ENCODE measurements at places on chromosomes 3 and 15.
A peak's percentile ranks its signal among the peaks of the same experiment; 100 is the strongest.

DNA sequence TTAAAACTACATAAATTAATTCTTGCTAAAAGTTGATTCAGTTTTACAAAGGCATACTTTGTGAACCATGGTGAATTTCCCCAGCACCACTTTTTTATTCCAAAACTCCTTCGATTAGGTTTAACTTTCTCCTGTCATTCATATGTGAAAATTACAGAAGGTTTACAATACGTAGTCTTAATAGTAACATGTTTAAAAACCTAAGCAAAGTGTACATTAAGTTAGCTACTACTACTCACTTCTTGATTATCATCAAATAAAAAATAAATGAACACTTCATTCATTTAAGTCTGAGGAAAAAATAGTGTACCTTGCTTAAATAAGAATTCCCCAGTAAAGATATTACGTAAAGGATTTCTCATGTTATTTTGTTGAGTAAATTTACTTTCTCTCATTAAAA, 38.6 kb downstream of the DCUN1D1 start:
- no peak for DNase-seq

DNA sequence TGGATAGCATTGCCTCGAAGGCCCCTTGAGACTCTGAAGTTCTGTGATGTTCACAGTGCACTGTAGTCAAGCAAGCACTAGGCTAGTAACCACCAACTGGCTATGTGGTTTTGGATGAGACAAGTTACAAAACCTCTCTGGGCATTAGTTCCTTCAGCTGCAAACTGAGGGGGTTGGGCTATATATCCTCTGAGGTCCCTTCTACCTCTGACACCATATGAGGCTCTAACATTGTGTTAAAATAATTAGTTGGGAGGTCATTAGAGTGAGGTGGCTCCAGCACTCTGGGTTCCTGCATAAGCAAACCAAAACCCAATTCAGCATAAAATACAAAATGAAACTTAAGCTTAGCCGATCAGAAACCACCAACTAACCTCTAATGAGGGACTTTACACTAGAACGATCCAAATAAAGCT, 209.5 kb upstream of the LRRN1 start:
- no peak for DNase-seq

DNA sequence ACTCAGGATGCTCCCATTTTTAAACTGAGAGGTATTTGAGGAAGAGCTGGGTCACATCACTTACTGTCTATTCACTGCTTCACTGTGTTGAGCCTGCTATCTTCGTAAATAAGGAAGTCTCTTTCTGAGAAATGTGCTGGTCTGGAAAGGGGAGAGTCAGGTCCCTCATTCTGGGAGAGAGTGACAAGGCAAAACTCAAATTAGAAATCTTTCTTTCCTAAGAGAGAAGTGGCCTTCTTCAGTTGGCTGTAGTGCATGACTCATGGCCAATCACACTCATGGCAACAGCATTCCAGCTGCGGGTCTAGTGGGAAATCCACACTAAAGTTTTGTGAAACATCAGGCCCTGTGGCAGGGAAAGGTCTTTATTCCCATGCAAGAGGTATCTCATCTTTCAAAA, 11.5 kb upstream of the TIMP4 start:
- no peak for DNase-seq

- no peak for DNase-seq
Measured at GRCh38 chr3:157460253-157460652, 23.6 kb downstream of the PTX3 start.

GRCh38 chr15:85792102-85792731, 2.5 kb downstream of the KLHL25 start:
- no peak for DNase-seq

DNA sequence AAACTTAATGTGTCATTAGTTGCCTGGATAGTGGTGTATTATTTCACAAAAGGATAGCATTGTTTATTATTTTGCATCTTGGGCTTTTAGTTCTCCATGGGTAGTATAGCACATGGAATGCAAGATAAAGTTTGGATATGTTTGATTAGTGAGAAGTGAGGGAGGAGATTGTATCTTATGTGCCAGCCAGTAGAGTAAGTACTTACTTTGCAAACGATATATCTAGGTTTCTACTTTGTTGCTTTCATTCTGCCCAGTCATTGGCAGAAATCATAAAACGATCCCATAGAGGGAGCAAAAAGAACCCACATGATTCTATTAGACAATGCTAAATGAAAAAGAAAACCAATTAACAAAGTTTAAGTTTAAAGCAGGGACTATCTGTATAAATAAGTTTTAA, 105.3 kb downstream of the RARB start:
- DNase-seq = no peak

- DNase-seq = no peak
Measured at GRCh38 chr15:93816815-93817214, 414.5 kb upstream of the MCTP2 start.

DNA sequence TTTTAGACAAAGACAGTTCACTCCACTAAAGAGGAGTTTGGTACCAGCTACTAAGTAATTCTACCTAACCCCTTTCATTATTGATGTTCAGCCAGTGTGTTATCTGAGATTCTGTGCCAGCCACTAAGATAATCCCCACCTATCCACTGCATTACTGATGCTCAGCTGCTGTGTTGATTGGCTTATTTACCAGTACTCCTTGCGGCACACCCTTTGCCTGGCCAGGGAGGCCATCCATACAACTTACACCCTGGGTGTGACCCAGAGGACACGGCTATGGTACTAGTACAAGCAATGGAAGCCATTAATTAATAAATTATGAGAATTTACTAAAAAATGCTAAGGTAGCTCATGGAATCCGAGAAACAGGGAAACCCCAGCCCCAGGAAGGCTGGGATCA, 290.7 kb upstream of the CTNNB1 start:
- no peak for DNase-seq

DNA sequence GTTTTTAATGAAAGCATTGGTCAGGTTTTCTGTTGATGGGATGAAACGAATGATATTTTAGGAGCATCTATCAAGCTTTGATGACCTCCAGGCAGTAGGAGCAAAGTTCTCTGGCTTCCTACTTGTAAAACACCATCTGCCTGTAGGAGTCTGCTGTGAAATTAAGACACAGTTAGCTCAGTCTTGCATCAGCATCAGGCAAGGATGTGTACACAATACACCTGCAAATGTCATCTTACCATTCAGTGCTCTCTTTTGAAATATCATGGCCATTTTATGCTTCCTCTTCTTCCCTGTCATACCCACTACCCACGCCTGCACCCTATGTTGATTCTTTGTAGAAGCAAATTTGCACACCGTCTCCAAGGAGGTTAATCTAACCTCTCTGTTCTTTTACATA, 38.2 kb downstream of the B3GALNT1 start:
- no peak for DNase-seq

DNA sequence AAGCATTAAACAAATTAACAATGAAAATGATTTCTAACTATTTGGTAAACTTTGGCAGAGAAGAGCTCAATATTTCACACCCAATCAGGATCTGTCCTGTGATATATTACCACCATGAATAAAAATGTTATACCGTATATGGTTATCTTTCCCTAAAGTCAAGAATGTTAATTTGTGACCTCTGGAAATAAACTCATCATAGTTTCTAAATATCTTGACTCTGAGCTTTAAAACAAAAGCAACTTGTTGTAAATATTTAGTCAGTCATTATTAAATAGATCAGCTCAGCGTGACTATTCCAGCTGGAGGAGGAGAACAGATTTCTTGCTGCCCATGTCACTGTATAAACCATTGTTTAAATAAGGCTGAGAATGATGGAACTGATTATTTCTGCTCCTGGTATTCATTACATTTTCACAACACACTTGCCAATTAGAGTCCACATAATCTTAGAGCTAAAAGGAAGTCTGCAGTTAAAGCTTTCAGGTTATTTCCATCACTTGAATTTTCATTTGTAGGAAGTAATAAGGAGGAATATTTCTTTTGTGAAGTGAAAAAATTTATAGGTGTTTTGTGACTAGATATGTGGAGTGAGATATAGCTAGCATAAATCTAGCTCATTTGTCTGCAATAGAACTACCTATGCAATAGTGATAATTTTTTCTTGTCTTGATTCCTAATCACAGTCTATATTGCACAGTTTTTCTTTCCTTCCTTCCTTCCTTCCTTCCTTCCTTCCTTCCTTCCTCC, 106.5 kb upstream of the P2RY1 start:
- DNase-seq = no peak

DNA sequence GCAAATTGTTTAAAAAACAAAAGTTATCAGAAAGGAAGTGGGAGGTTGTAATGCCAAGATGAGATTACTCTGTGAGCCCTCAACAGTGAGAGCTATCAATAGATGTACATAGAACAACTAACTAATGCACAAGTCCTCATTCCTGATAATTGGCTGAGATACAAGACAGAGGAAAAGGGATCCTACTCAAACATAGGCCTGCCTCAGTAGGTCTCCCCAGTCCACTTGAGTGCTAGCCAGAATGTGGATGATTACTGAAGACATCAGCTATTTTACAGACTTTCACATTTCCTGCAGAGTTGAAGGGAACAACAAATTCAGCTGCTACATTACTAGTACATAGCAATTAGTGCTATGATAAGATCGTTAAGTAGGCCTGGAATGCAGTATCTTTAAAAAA, 981.9 kb downstream of the TUSC7 start:
- no peak for DNase-seq

- no peak for DNase-seq
Measured at GRCh38 chr3:177282119-177282655, 84.9 kb upstream of the TBL1XR1 start.

DNA sequence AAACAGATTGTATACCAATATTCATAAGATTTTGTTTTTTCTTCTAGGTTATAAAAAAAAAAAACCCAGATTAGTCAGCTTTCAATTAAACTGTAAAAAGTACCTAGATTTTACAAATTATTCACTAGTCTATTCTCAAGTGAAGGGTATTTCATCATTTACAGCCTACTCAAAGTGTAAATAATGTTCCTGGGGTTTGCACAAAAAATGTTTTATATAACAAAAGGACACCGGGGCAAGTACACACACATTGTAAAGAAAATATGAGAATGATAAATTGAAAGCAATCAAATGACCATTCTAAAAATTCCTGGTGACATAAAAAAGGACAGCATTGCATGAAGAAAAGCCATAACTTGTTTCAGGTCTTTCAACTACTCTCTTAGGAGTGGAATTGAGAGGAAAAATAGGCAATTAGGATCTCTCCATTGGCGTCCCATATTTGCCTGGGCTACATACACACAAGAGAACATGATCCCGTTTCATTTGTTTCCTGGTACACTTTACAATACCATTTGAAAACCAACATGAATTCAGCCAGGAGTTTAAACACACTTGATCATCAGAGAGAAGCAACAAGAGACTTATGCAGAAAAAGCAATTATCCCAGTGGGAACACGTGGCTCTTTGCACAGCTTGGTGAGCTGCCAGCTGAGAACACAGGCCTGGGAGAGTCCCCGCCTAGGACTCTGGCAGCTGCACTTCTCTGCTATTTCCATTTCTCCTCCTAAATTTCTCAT, 1039.2 kb downstream of the ROBO1 start:
- DNase-seq = peak; percentile 35

DNA sequence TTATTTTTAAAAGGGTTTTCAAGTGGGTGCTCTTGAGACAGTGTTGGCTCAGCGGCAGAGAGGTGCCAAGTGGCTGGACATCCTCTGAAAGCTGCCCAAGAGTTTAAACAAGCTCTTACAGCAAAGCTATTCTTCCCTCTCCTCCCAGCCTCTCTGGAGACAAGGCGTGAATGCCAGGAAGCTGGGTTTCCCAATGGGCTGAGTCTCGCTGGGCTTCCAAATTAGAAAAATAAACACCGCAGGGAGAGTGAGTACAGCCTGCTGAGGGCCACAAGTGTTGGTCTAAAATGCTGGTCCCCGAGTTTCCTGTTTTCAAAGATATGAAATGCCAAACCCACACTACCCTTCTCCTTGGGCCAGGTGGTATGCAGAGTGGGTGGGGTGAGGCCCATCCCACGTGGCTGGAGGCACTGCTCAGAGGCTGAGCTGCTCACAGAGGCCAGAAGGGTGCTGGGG, 36.4 kb downstream of the ZDHHC3 start:
- no peak for DNase-seq

- DNase-seq = no peak
Measured at GRCh38 chr15:75309711-75310110, 26.2 kb upstream of the COMMD4 start.

GRCh38 chr3:169769287-169770181, at the start of gene ACTRT3:
Gene ACTRT3, minus strand, starts transcription at chr3:169769561. Its CDS starts 41 bp downstream, at chr3:169769520.
- DNase-seq = no peak

DNA sequence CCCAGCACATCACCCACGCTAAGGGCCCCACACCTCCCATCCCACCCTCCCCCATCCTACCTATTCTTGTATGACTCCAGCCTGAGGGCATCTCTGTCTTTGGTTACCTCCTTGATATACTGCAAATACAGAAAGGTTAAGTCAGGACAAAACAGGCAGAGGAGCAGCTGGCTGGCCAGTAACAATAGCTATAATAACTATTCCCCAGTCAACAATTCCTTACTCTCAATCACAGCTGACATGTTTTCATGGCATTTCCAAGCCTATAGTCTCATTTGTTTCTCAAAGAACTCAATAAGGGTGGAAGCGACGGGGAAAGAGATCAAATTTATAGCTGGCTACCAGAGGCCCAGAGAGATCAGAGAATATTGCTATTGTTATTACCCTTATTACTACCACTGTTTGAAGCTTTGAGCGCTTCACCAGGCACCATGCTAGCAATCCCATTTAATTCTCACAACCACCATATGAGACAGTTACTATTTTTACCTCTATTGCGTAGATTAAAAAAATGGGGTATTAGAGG, 93.0 kb upstream of the C2CD4B start:
- no peak for DNase-seq

GRCh38 chr3:332701-333100, 136.1 kb downstream of the CHL1 start:
- DNase-seq = no peak

- no peak for DNase-seq
Measured at GRCh38 chr3:192260116-192261010, 467.0 kb downstream of the FGF12 start.

DNA sequence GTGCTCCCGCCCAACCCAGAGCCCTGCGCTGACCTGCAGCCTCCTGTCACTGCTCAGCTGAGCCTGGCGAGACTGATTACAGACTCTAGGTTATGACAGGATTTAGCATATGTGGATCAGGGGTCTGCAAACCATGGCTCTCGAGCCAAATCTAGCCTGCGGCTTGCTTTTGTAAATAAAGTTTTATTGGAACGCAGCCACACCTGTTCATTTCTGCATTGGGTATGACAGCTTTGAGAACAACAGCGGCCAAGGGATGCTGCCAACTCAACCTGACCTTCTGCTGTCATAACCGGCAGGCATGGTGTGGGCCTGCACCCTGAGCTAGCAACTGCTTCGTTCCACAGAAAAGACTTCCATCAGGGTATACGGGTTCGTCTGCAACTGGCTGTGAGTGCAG, 50.5 kb upstream of the IQSEC1 start:
- no peak for DNase-seq

DNA sequence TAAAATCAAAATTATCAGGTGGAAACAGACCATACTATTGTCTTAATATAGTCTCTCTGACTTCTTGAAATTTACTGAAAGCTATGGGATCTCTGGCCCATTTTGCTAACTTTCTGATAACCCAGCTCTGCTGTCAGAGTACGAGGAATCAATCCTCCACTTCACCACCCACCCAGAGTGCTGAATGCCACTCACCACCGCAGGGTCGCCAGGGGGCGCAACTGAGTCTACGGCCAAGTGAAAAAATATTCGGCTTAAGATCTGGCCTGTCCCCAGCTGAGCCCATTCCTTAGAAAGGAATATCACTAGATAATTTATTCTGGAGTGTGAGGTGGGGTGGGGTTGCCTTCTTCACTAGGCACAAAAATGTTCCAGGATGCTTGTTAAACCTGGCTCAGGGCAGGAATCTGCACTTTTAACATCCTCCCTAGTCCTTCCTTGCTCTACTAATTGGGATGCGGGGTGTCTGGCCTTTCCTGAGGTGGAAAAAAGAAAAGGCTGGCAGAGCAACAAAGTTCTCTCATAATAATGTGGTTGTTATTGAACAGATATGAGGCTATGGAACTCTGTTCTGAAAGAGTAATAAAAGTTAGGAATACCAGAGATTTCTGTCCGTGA, 520.6 kb downstream of the MFSD1 start:
- DNase-seq = no peak
